ENCODE measurements at places on chromosomes 11 and 22.

- DNase-seq = no peak
Observed at GRCh38 chr22:36162127-36163034, 1.8 kb upstream of the APOL3 start.

- no peak for DNase-seq
Observed at GRCh38 chr11:73944085-73944484, 6.7 kb upstream of the DNAJB13 start.

- DNase-seq = no peak
Observed at GRCh38 chr11:33887886-33888285, 4.0 kb downstream of the LMO2 start.

- no peak for DNase-seq
Observed at GRCh38 chr11:133692126-133692934, 153.0 kb downstream of the SPATA19 start.

Data from stimulated activated CD4-positive, alpha-beta T cell treated with anti-CD3 and anti-CD28 coated beads, Interleukin-4, amount 100 ng/mL, for 48 hours (primary cell).